ENCODE measurements at places on chromosomes 4 and X. TPM values are rescaled to one million over a fixed set of nuclear protein-coding genes. Genes with fewer than 3 reads are reported as not detected.
A peak's percentile ranks its signal among the peaks of the same experiment; 100 is the strongest.

DNA sequence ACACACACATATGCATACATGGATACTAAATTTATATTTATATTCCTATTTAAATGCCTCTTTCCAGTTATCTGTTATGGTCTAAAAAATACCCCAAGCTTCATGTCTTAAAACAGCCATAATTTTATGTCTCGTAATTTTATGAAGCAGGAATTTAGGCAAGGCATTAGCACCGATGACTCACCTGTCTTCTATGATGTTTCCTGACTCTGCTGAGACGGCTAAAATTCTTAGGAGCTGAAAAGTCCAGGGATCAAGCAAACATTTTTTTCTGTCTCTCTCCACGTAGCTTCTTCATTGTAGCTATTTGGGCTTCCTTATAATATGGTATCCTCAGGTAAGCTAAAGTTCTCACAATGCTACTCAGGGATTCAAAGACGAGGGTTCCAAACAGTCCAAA, 930.3 kb downstream of the STIM2 start:
- no peak for DNase-seq

DNA sequence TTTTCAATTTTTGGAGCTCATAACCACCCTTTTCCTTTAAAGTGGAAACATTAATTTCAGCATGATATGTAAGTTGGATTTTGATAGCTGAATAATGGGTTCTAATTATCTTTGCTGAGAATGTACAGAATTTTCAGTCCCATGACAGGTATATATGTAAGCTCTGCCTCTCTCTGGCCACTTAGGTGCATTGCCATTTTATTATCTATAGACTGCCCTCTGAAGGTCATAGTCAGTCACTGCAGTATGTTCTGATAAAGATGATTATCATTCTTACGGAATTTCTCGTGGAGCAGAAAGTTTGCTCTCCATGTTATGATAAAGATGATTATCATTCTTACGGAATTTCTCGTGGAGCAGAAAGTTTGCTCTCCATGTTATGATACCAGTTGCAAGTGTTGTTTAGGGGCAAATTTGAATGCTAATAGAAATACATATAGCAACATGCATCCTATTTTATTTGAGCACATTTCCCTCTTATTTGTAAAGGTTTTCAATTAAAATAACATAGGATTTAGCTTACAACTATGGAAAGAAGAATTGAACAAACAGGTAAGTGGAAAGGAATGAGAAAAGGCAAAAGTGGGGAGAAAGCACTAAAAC, 10.4 kb downstream of the AFP start:
- peak; percentile 13 for DNase-seq

- no peak for DNase-seq
Measured at GRCh38 chr4:144674711-144675110, 28.8 kb downstream of the HHIP start.

GRCh38 chr4:7985891-7986441, 46.3 kb upstream of the AFAP1 start:
- DNase-seq, result no peak

DNA sequence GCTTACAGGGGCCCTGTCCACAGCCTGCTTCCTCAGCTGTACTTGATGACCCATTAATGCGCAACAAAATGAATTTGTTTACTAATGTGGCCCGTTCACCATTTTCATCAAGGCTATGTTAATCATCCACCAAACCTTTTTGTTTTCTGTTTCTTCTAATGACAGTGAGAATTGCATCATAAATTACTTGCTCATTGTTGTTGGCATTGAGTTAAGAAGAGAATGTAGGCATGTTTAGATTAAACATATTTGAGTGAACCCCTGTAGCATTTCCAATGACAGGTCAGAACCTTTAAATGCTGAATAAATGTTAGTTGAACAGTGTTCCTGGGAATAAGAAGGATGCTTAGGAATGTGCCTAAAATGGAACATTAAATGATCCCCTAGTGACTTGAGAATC, 183.4 kb downstream of the SPRY1 start:
- no peak for DNase-seq

The CCSER1 gene
- 0.80 TPM for total RNA-seq

- peak; percentile 60 for DNase-seq
Measured at GRCh38 chr4:66572949-66573348, 902.7 kb upstream of the EPHA5 start.

The PABPC1L2B gene
- total RNA-seq, result 0.06 TPM

DNA sequence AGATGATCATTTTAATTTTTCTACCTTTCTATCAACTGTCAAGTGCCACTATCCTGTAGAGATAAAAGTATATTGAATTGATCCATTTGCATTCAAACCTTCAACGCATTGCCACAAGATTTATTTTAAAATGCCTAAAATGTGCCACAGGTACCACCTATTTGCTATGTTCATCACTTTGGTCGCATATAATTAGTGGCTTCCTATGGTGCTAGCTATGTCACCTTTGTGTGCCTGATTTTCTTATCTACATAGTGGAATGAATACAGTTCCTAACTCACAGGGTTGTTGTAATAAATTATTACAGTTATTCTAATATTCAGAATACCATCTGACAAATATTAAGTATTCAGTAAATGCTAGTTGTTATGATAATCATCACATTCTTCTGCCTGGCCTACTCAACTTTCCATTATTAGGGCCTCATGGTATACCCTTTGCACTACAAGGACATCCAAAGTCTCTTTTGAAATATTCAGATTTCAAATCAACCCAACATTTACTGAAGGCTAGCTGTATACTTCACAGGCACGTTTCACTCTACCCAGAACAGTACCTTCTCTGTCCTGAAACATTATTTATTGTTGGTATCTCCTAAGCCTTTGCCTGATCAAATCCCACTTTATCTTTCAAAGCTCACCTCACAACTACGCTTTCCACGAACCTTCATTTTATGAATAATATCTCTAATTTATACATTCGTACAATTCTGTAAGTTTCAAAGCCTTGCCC, 62.4 kb downstream of the ANXA10 start:
- no peak for DNase-seq

The CWH43 gene
- total RNA-seq, result not detected

- no peak for DNase-seq
Measured at GRCh38 chr4:126701756-126702155, 931.0 kb upstream of the INTU start.

DNA sequence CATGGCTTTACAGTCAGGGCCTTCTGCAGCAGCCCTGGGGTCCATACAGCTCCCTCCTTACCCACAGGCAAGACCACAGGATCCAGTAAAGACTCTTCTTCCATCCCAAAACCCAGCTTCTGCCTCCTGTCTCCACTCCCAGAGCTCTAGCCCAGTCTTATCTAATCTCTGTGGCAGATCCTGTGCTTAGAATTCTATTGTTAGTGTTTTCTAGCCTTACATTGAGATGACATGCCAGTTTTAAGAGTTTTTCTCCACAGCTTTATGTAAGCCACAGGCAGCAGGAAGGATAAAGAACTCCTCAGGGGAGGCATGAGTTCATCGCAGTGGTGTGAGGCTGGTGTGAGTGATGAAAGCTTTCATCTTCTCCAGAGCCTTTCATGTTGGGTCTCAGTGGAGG, 129.1 kb downstream of the RCHY1 start:
- DNase-seq, result no peak

GRCh38 chr4:118314221-118314620, 38.6 kb downstream of the PRSS12 start:
- no peak for DNase-seq

The GBA3 gene
- total RNA-seq, result not detected
